ENCODE measurements at places on chromosomes 2 and 18.
A peak's percentile ranks its signal among the peaks of the same experiment; 100 is the strongest.

GRCh38 chr2:27370816-27371620 is 602 bp downstream of the SNX17 start:
- DNase-seq: peak; percentile 52

DNA sequence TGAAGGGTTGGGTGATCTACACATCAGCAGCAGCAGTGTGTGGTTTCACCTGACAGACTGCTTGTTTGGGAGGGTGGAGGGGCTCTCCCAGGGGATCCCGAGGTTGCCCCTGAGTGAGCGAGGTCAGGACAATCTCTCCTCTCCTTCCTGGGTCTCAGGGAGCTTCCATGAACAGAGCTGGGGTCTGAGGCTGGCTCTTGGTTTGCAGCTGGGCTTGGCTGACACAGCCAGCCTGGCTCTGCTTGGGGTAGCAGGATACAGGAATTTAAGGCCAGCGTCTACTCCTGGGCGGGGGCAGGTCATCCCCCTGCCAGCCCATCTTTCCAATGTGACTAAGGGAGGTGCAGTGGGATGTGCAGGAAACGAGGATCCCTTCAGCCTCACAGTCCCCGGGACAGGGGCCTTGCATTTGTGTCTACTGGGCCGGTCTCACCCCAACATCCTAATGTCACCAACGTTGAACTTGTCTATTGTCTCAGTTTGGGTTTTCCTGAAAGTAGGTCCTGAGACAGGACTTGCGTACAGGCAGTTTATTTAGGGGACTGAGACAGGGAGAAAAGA is 262.6 kb upstream of the HDAC4 start:
- no peak for DNase-seq

DNA sequence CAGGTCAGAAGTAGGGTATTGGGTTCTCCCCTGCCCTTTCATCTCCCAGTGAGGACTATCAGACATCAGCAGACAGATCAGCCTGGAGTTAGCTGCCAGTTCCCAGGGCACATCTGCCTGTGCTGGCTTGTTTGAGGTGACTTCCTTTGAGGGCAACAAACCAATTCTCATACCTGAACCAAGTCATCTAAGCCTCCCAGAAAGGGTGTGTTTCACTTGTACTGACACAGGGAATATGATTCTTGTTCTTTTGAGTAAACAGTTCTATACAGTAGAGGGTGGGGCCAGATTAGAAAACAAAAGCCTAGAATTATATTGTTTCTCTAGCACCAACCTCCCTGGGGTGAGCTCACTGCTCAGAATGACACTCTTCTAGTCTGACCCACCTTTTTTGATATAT is 591.9 kb downstream of the SLC4A3 start:
- no peak for DNase-seq

GRCh38 chr2:149330127-149331022 is at the start of gene LYPD6:
Gene LYPD6, plus strand, starts transcription at chr2:149330587. Its CDS starts 107,122 bp downstream, at chr2:149437709.
- DNase-seq: no peak

Data from CD4-positive, alpha-beta T cell treated with Interleukin-21 for 1 hour (primary cell).